ENCODE measurements at places on chromosomes 3 and 15.

DNA sequence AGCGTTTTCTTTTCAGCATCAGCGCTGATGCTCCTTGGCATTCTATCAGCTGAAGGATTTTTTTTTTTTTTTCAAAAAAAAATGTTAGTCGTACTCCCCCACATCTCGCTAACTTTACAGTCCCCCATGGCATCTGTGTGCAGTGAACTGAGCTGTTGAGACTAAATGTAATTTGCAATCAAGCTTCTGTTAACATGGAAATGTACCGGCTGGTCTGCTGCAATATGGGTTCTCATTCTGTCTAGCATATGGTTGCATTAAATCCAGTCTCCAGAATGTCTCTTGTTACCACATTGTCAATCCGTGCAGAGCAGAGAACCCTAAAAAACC is 32.2 kb upstream of the TPRG1 start:
- no peak for DNase-seq

- no peak for DNase-seq
These were observed 42.5 kb downstream of the HERC1 start for GRCh38 chr15:63791228-63791627.

DNA sequence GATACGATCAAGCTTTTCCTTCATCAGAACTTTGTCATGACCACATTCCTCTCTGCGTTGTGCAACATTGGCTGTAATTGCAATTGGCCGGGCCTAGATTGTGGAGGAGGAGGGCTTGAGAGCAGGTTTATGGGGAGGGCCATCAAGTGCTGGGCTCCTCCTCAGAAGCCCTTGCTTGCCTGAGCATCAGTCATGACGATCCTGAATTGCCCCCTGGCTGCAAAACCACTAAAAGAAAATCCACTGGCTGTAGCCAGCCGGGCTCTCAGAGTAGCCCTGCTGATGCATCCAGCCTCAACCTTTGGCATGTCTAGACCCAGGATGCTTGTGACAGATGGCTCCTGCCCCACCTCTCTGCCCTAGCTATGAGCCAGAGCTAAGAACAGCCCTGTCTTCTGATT is 13.4 kb upstream of the TRH start:
- no peak for DNase-seq

DNA sequence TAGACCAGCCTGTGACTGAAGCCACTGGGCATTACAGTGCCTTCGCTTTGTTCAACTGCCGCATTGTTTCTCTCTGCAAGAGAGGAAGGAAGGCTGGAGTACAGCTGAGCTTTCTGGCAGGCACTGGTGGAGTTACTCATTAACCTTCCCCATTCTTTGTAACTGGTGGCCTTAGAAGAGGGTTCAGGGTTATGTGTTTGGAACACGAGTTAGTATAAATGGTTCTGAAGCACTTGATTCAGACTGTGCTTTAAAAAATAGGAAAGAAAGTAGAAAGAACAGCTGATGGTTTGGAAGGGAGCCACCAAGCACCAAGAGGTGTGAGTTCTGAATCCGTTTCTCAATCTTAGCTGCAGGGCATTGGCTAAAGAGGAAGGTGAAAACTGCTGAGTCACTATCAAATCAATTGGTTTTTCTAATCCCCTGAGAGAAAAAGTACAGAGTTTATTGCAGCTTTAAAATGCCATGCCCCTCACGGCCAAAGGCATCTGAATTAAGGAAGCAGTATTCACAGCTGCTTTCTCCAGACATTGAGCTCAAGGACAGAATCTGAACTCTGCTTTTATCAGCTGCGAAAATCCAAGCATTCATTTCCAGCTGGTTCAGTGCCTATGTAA is 3.6 kb downstream of the HGD start:
- DNase-seq: no peak

DNA sequence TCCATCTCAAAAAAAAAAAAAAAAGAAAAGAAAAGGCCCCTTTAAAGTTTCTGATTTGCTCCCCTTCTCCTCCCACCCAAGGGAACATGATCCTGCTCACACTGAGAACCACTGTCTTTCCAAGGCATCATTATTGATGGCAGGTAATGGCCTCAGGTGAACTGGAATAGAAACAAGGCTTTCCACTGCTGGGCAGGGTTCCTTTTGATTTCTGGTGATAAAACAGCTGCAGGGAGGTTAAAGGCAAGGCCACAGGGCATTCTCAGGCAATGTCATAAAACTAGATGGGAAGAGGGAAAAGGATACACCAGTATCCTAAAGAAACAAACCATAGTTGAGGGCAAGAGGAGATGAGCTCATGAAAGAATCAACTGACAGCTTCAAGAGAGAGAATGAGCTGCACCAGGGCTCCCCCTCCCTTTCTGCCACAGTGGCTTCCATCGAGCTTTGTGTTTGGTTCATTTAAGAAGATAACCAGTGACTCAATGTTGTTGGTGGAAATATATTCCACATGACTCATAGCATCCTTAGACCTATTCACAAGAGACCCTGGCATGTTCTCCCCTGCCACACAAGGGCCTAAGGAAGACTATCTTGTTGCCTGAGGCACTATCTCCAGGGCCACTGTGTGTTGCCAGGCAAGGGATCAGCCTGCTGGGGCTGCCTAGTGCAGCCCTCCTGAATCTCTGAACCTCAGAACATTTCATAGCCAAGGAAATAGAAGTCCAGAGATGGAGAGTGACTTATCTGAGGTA is 86.4 kb downstream of the WDR76 start:
- no peak for DNase-seq

DNA sequence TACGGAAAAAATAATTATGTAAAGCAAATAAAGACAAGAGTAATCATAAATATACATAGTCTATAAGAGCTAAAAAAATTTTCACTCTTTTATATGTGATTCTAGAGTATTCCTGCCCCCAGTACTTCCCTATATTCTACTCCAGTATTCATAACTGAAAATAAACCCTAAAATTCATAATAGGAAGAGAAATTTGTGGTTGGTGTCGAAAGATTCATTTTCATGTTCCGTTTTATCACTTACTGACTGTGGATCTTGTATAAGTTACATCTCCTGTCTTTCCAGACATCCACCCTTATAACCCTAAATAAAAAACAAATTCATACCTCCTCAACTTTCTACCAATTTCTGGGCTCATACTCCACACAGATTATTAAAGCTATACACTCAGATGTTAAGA is 16.0 kb upstream of the MBNL1 start:
- DNase-seq: no peak

GRCh38 chr3:172869784-172870518 is 119.4 kb downstream of the ECT2 start:
- no peak for DNase-seq

GRCh38 chr3:50600841-50601591 is 10.6 kb downstream of the CISH start:
- DNase-seq: peak; percentile 66

GRCh38 chr3:56980798-56981390 is 79.6 kb upstream of the SPATA12 start:
- DNase-seq: no peak

DNA sequence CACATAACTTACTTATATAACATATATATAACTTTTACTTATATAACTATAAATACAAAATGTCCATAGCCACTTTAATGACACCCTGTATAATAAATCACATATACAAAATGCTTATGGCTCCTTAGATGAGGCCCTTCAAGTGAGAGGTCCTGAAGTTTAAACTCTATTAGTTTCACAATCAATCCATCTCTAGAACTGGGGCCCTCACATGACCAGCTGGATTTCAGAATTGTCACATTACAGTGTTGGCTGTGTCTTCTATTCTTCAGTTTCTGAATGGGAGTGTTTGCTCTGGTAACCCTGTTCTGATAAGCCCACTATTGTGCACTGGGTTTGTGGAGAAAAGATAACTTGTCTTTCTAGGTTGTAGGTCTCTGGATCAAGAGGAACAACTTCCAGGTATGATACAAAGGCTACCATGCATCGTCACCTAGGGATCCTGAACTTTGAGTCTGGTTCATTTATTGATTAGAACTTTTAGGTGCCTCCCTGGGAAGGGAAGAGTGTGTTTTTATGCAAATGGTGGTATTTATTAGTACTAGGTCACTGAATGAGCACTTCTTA is 107.9 kb downstream of the DNAH12 start:
- DNase-seq: no peak

DNA sequence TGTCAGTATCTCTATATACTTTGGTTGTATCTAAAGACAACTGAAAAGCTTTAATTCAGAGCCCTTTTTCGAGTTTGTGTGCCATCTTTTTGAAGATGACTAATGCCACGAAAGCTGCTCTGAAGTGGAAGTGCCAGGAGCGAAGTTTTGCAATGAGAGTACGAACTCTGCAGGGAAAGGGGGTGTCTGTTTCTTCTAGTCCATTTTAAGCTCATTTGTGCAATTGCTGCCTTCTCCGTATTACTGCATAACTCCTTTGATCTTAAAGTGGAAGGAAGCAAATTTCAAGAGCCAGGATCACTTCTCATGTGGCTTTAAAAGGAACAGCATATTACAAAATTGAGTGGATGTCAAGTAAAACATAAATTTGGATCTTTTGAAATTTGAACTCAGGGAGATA is 245.3 kb downstream of the FEZF2 start:
- no peak for DNase-seq

GRCh38 chr3:32392536-32393302 is 1.1 kb downstream of the CMTM7 start:
- DNase-seq: peak; percentile 43

GRCh38 chr3:4449043-4449805 is 17.8 kb downstream of the SUMF1 start:
- DNase-seq: no peak

DNA sequence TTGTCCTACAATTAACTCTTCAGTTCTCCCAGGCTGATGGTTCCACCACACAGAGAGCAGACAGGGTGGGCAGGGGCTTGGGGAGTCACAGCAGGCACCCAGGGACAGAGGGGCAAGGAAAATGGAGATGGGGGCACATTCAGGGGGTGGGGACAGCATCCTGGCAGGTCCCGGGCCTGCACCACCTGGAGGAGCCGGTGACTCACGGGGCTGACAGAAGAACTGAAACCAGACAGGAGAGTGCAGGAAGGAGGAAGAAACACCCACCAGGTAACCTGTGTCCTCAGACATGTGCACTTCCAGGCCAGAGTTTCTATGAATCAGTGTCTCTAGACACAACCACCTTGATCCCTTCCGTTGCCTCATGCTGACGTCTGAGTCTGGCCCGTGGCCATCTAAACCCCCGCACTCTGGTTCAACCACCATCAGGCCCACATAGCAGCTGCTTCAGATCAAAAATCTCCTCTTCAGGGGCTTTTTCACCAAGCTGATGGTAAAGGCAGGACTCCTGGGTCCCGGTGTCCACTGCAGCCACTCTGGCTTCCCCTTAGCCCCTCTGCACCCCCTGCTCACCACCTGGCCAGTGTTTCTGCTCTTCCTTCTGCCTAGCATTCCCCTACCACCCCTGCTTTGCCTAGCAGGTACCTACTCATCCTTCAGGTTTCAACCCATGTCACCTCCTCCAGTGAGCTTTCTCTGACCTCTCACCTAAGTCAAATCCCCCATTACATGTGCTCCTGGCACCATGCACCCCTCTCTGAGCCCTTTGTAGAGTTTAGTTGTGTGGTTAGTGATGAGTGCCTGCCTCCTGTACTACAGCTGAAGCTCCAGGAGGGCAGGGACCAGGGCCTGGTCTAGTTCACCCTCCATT is 16.5 kb upstream of the CYP11A1 start:
- no peak for DNase-seq

GRCh38 chr15:47484059-47484458 is 233.2 kb upstream of the SEMA6D start:
- DNase-seq: no peak

- DNase-seq: peak; percentile 21
These were observed 30.5 kb downstream of the RFTN1 start for GRCh38 chr3:16482770-16483531.

DNA sequence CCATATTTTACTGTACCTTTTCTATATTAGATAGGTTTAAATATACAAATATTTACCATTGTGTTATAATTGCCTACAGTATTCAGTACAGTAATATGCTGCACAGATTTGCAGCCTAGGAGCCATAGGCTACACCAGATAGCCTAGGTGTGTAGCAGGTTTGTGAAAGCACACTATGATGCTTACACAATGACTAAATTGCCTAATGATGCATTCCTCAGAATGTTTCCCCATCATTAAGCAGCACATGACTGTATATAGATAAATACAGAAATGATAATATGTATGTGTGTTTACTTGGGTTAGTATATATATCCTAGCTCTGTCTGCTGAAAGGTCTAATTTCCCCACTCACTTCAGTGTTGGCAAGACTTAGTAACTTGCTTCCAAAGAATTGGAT is 65.8 kb downstream of the MYL3 start:
- DNase-seq: no peak

- no peak for DNase-seq
These were observed 7.1 kb downstream of the TJP1 start for GRCh38 chr15:29815000-29815710.

GRCh38 chr3:81953111-81953510 is 191.7 kb upstream of the GBE1 start:
- no peak for DNase-seq

DNA sequence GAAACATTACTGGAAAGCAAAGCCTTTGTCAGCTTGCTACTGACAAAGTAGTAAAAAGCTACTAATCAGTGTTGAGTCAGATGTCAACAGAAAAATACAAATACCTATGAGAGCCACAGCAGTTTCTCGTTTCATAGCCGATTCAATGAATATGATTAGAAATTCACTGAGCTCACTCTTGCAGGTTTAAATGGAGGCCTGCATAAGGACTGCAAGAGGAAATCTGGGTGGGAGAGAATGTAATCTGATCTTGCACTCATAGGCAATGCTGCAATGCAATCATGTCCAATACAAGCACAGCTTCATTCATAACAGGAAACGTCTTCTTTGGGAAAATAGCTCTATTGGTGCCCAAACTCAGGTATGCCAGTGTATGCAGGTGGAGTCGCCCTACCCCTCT is 608.8 kb downstream of the ROBO2 start:
- DNase-seq: no peak

- DNase-seq: no peak
These were observed 59.6 kb upstream of the LMCD1 start for GRCh38 chr3:8441969-8442559.

GRCh38 chr15:39657668-39658067 is 76.8 kb downstream of the THBS1 start:
- DNase-seq: no peak

- DNase-seq: no peak
These were observed 3.8 kb upstream of the LOXL1 start for GRCh38 chr15:73922186-73923151.

DNA sequence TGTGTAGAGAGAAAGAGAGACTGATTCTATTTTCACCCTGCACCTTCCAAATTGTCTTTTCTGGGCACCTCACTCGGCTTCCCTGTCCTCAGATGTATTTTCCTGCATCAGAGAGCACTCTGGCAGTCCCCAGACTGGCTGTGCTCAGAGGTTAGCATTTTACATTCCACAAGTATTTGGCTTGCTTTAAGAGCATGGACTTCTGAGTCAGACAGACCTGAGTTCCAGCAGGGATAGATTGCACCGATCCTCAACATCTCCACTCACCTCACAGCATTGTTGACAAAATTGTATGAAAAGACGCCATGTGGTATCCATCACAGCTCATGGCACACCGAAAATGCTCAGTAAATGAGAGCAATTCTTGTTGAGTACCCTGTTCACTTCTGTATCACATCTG is 45.6 kb downstream of the SST start:
- DNase-seq: no peak

Measured in central memory CD4-positive, alpha-beta T cell (primary cell).